ENCODE measurements at places on chromosomes 2 and 18.
A peak's percentile ranks its signal among the peaks of the same experiment; 100 is the strongest.

- no peak for DNase-seq
These were observed 219.9 kb downstream of the ICOS start for GRCh38 chr2:204156456-204156855.

DNA sequence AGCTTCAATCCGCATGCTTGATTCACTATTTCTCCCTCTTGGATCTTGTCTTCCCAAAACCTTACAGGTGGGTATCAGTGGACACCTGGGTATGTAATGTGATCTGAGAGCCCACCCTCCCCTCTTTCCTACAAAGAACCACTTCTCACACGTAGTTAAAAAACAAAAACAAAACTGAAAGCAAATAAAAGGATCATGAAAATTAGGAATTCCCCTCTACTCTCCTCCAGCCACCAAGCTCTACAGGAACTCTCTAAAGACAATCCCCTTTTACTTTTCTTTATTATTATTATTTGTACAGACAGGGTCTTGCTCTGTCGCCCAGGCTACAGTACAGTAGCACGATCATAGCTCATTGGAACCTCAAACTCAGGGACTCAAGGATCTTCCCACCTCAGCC lies 40.8 kb upstream of the MYO1B start:
- no peak for DNase-seq

- no peak for DNase-seq
These were observed at the start of gene ECEL1 for GRCh38 chr2:232487385-232488096. TSS of gene ECEL1 (minus strand) at chr2:232487834. CDS start at chr2:232486653, 1,181 bp downstream.

GRCh38 chr2:554444-554843 lies 122.8 kb downstream of the TMEM18 start:
- no peak for DNase-seq

DNA sequence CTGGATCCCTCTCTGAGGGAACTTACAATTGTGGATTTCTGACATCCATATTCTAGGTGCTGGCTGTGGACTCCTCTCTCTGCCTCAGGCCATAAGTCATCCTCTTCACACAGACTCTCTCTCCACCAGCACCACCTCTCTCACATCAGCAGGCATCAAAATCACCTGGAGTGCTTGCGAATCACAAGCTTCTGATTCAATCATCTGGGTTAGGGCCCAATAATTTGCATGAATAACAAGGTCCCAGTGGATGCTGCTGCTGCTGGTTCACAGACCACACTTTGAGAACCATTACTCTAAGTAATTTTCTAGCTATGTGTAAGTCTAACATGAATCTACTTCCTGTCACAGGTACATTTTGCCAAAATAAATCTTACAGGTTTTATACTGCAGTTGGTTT lies 214.9 kb downstream of the DSEL start:
- DNase-seq = no peak

GRCh38 chr18:36776650-36777049 lies 52.2 kb downstream of the TPGS2 start:
- no peak for DNase-seq

- no peak for DNase-seq
These were observed 105.9 kb downstream of the AGAP1 start for GRCh38 chr2:235599596-235600338.

DNA sequence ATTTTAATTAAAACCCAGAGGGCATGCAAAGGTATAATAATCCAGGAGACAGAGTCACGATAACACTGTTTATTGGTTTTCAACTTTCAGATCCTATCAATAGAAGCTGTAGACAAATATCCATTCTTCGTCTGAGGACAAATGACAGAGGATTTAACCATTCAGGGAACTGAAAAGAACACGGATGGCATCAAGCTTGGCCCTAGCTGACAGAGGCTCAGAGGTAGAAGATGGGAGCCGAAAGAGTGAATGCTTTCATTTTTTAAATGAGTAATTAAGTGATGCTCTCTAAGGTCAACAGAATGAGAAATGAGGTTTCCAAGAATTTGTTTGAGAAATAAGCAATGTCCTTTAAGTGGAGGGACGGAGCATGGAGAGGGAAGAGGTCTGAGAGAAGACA lies 62.1 kb downstream of the BCL2 start:
- peak; percentile 28 for DNase-seq

DNA sequence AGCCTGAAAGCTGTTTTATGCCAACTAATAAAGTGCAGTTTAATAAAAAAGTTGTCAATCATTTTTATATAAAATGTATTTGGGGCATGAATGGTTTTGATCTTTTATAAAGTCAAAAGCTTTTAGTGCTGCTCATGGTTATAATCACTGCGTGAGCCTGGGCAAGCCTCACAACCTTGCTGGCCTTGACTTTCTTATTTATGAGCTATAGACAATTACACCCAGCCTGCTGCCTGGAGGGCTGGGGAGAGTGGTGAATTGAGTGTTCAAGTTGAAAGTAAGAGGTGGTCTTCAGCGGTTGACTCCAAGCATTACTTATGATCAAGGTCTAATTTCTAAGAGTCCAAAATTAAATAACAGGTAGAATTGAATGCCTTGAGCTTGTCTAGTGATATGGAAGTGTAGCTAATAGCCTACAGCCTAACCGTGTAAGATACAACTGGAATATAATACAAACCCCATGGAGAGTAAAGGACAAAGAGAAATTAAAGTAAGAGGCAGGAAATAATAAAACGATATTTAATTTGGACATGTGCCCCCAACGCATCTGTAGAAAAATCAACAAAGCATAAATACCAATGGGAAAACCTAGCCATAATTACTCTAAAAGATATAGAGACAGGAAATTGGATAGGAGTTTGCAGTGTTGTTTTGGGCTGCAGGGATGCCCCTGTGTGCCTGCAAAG lies 106.0 kb upstream of the CYP1B1 start:
- DNase-seq = no peak

DNA sequence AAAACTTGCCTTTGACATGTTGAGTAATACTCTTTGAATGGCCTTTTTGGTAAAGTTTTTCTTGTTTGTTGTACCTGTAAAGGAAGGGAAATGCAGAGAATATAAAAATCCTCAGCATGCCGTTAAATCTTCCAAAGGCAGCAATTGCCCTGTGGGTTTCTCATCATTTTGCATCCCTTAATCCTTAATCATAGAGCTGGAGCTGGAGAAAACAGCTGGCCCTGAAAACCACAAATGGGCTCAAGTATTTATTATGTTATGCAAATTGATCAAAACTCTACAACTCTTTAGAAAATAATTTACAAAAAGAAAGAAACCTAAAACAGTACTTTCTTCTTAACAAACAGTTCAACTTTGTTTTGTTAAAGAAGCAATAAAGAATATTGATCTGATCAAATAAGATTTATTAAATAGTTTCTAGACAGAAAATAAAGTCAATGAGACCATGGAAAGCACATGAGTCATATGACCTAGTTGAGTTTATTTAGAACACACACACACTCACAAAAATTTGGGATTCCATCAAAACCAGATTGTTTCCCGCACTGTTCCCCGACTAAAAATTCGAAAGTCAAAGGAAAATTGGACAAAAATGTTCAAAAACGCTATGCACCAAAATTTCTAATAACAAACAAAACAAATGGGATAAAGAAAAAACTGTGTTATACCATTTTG lies 309.0 kb downstream of the GULP1 start:
- no peak for DNase-seq

GRCh38 chr2:174117951-174118930 lies 130.1 kb downstream of the OLA1 start:
- no peak for DNase-seq

GRCh38 chr2:225820826-225821225 lies 421.3 kb downstream of the NYAP2 start:
- DNase-seq = no peak

DNA sequence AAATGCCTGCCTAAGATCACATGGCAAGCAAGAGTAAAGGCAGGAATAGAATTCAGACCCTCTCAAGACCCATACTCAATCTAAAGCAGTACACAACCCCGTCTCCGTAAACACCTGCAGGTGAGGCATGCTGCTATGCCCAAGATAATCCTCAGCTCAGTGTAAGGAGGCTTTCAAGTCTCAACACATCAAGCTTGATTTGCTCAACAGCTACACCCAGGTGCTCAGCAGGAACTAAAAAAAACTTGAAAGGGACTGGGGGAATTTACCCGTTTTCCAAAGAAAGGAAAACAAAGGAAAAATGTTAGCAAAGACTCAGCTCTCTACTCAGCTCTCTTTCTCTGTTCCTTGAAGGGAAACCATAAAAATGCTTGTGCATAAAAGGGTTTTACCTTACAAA lies 301.8 kb downstream of the C1D start:
- DNase-seq = no peak

- no peak for DNase-seq
These were observed 112.6 kb downstream of the HDAC4 start for GRCh38 chr2:239288237-239288636.

- no peak for DNase-seq
These were observed 1.7 kb downstream of the NAT8 start for GRCh38 chr2:73640511-73640911.

DNA sequence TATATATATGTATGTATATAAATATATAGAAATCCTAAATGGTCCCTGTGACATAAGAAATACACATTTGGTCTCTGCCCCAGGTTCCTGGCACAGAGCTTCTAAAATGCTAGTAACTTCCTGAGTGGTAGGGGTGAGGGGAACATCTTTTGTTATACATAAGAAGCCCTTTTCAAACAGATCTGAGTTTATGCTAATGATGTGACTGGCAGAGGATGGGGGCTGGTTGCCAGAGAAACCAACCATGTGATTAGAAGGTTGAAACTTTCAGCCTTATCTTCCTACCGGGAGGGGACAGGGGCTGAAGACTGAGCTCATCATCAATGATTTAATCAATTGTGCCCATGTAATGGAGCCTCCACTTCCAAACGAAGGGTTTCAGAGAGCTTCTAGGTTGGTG lies 16.3 kb downstream of the MFSD2B start:
- no peak for DNase-seq

DNA sequence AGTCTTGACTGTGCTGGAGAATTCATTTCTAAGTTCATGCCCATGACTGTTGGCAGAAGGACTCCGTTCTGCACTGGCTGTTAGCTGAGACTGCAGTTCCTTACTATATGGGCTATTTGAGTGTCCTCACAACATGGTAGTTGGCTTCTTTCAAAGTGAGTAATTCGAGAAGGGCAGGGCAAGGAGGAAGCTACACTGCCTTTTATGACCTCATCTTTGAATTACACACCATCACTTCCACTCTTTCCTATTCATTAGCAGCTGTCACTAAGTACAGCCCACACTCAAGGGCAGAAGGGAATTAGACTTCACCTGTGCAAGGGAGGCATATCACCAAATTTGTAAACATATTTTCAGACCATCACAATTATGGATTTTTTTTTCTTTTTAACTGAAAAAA lies 55.9 kb upstream of the EPAS1 start:
- DNase-seq = peak; percentile 18

GRCh38 chr2:218217360-218218267 lies 625 bp downstream of the ARPC2 start:
- peak; percentile 77 for DNase-seq

DNA sequence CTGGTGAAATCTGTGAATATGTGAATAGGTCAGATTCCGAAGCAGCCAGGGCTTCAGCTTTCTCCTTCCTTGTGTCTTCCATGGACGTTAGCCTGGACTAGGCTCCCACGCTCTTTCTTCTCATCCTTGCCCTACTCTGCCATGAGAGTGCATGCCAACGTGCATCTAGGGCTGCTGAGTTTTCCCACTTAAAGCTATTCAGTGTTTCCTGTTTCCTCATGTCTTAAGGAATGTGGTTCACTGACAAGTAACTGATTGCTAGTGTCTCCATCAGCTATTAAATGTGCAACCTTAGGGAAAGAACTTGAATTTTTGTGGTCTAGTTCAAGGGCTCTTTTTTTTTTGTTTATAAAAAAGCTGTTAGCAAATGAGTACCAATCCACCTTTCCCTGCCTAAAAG lies 642.3 kb upstream of the LINC00305 start:
- no peak for DNase-seq

DNA sequence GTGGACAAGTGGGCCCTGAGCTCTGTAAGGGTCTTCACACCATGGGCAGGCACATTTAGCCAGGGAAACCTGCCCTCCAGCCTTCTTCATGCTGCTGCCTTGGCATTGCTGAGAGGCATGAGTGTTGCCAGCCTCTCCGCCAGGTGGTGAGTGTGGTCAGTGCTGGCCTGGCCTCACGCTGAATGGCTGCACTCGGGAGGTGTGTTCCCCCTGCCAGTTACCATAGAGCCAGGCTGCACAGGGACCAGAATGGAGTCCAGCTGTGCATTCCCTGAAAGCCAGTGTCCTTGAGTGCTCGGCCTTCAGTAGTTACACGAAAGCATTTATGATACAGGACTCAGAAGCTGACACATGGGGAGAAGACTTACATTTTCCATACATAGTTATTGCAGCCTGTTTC lies 139.7 kb downstream of the ATP9B start:
- no peak for DNase-seq

GRCh38 chr2:149112713-149113112 lies 74.2 kb downstream of the LYPD6B start:
- no peak for DNase-seq

DNA sequence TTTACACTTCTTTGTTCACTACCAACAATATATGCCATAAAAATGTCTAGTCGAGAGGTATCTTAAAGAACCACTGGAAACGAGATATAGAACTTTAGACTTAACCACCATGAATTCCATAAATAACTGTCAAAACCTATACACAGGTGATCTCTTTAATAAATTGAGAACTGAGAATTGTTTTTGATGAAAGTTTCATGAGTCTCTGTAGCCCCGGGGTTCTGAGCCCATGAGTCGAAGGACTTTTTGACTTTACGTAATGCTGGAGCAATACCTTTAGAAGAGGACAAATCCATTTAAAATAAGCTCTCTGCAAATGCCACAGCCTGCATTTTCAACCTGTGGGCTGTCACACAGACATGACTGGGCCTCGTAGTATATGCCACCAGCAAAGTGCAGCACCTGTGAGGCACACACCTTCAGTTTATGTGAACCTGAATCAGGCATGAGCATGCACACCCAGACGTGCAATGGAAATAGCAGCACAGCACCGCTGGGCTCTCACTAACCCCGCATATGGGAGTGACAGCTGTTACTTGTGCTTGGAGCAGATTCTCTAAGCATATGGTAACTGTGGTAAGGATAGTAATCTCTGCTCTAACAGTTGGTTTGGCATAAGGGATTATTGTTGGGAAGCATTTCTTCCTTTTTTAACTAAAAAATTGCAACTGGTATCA lies 383.2 kb downstream of the SOCS6 start:
- DNase-seq = no peak

- no peak for DNase-seq
These were observed 192.5 kb downstream of the CDH7 start for GRCh38 chr18:65943268-65943667.

DNA sequence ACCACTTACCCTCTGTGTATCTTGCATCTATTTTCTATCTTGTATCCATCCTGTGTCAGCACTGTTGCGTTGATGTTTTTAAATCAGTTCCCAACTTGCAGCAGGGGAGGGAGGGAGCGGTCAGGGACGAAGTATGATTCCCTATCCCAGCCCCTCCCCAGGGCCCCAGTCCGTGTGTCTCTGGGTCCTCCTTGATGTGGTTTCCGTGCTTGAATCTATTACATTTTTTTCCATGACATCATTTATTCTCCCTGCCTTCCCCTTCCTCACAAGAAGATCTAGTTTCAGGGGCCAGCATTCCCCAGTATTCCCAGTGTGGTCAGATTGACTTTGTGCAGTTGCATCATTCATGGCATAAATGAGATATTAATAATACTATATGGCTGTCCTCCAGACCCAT lies 479.3 kb downstream of the PTPRM start:
- DNase-seq = no peak

Data from activated CD4-positive, alpha-beta T cell treated with anti-CD3 and anti-CD28 coated beads, Interleukin-2, Interleukin-6, amounts not matched to agents 100 ng/mL and 50 ng/mL, durations not matched to agents 16 hours and 8 hours (primary cell).